Neuronal stem cell (in vitro differentiated cells): ENCODE measurements at places on chromosomes 5 and 9.
A peak's percentile ranks its signal among the peaks of the same experiment; 100 is the strongest.

DNA sequence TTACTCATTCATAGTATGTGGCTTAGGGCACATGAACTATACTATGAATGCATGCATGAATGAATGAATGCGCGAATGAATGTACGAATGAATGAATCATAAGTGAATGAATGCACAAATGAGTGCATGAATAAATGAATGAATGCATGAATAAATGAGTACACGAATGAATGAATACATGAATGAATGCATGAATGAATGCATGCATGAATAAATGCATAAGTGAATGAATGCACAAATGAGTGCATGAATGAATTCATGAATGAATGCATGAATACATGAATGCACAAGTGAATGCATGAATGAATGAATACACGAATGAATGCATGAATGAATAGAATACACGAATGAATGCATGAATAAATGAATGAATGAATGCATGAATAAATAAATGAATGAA, 52.5 kb upstream of the FCN1 start:
- no peak overlapping the region for H3K4me3 ChIP-seq
- no peak for DNase-seq

GRCh38 chr5:125199968-125200865, 453.8 kb upstream of the ZNF608 start:
- peaks cover 55% of the 10 kb centered on the region for H3K4me1 ChIP-seq
- DNase-seq, result no peak
- peak overlapping the region; percentile 73 for H3K27ac ChIP-seq
- no peaks in the 10 kb centered on the region for H3K27me3 ChIP-seq
- no peaks in the 10 kb centered on the region for H3K36me3 ChIP-seq

GRCh38 chr9:110303133-110303532, 34.5 kb downstream of the TXNDC8 start:
- no peak for DNase-seq
- no peak overlapping the region for H3K4me3 ChIP-seq
- no peaks in the 10 kb centered on the region for H3K36me3 ChIP-seq

GRCh38 chr9:69535286-69535832, 136.8 kb downstream of the APBA1 start:
- H3K4me3 ChIP-seq, result no peak overlapping the region
- H3K36me3 ChIP-seq, result no peaks in the 10 kb centered on the region
- H3K27me3 ChIP-seq, result no peaks in the 10 kb centered on the region
- H3K27ac ChIP-seq, result no peak overlapping the region

DNA sequence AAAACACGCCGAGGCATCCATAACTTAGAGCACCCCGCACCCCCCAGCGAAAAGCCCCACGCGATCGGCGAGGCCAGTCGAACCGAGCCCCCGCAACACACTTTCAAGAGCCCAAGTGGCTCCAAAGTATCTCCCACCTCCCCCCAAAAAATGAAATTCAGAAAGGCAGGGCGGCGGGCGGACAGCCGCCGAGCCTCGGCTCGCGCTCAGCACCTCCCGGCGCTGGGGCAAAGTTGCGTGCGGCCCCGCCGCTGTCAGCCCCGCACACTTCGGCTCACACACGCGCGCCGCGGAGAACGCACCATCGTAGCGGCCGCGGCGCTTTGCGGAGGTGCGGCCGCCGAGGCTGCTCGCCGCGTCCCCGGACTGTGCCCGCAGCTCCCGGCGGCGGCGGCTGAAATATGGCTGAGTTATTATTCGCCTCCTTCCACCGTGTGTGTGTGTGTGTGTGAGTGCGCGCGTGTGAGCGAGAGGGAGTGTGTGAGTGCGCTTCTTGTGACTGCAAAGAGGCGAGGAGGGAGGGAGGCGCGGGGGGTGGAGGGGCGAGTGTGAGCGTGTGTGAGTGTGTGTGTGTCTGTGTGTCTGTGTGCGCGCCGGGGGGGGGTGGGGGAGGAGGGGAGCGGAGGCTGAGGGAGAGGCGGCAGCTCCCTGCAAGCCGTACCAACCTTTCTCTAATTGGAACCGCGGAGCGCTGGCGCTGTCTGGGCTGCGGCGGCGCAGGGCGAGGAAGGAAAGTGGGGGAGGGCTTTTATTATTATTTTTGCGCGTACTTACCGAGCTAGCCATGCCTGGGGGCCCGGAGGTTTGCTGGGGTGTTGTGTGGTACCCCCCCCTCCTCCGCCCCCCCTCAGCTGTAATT, 599 bp downstream of the MLLT3 start:
- H3K27me3 ChIP-seq, result no peaks in the 10 kb centered on the region
- H3K4me3 ChIP-seq, result peak overlapping the region; percentile 97
- H3K36me3 ChIP-seq, result no peaks in the 10 kb centered on the region
- peak; percentile 72 for DNase-seq

GRCh38 chr9:95189251-95190098, 128.0 kb downstream of the FANCC start:
- peaks cover 16% of the 10 kb centered on the region for H3K4me1 ChIP-seq
- H3K4me3 ChIP-seq, result no peak overlapping the region
- H3K27me3 ChIP-seq, result no peaks in the 10 kb centered on the region
- H3K36me3 ChIP-seq, result no peaks in the 10 kb centered on the region
- DNase-seq, result no peak

GRCh38 chr5:74243634-74244033, 396.9 kb downstream of the ENC1 start:
- H3K36me3 ChIP-seq, result no peaks in the 10 kb centered on the region
- no peaks in the 10 kb centered on the region for H3K4me1 ChIP-seq
- no peak overlapping the region for H3K27ac ChIP-seq
- no peak overlapping the region for H3K4me3 ChIP-seq
- H3K27me3 ChIP-seq, result no peaks in the 10 kb centered on the region

DNA sequence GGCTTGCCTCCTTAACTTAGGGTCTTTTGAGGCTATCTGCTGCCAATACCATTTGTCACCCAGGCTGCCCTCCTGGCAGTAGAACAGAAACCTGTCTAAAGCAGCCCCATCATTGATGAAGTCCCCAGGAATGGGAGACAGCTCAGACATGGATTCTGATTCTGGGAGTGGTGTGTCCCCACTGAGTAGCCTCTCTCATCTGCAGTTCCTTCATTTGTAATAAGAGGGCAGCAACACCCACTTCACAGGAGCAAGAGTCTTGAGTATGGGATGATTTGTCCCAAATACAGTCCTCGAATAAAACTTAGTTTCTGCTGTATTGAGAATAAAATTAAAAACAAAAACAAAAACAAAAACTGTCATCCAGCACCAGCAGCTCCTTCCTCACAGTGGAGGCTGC, 167.6 kb downstream of the ASTN2 start:
- H3K27ac ChIP-seq, result no peak overlapping the region
- no peaks in the 10 kb centered on the region for H3K27me3 ChIP-seq
- H3K36me3 ChIP-seq, result no peaks in the 10 kb centered on the region
- DNase-seq, result no peak

- H3K4me1 ChIP-seq, result no peaks in the 10 kb centered on the region
- no peaks in the 10 kb centered on the region for H3K36me3 ChIP-seq
These were observed 662.0 kb downstream of the PTPRD start for GRCh38 chr9:9950813-9951212.

- no peak overlapping the region for H3K27ac ChIP-seq
- DNase-seq, result no peak
- no peaks in the 10 kb centered on the region for H3K36me3 ChIP-seq
- no peak overlapping the region for H3K4me3 ChIP-seq
These were observed 177.3 kb downstream of the ALDH1A1 start for GRCh38 chr9:72775570-72775969.

DNA sequence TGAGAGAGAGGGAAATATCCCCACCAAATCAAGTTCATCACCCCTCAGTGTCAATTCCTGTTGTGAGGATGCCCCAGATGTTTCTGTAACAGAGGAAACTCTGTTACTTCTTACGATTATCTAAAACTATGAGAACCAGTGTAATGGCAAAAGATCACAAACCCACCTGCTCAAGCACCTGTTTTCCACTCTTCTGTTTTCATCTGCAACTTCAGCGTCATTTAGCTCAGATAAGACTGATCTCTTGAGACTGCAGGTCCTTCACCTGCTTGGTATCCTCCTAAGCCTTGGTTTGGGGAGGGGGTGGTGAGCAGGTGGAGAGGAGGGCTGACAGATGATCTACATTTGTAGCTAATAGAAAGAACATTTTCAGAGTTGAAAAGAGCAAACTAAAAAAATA, 229.3 kb downstream of the SLF1 start:
- peaks cover 10% of the 10 kb centered on the region for H3K4me1 ChIP-seq
- H3K4me3 ChIP-seq, result no peak overlapping the region
- H3K27ac ChIP-seq, result no peak overlapping the region
- H3K36me3 ChIP-seq, result no peaks in the 10 kb centered on the region
- no peak for DNase-seq
- no peaks in the 10 kb centered on the region for H3K27me3 ChIP-seq

- H3K4me3 ChIP-seq, result no peak overlapping the region
- H3K36me3 ChIP-seq, result no peaks in the 10 kb centered on the region
- H3K27me3 ChIP-seq, result no peaks in the 10 kb centered on the region
- DNase-seq, result no peak
These were observed 78.2 kb upstream of the FER start for GRCh38 chr5:108669462-108669861.

DNA sequence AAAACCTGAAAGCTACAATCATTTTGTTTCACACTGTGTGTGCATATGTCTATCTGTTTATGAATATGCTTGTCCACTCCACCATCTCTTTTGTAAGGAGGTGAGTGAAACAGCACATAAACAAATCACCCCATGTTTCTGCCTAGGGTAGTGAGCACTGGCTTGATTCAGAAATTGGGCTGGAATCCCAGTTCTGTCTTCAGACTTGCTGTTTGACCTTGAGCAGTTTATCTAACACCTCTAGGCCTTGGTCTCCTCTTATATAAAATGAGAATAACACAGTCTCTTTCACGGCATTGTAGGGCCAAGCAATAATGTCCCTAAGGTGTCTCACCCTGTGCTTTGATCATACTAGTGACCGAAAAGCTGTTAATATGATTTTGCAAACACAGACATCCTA, 61.2 kb downstream of the ZNF366 start:
- no peaks in the 10 kb centered on the region for H3K27me3 ChIP-seq
- no peaks in the 10 kb centered on the region for H3K36me3 ChIP-seq
- no peak for DNase-seq
- H3K4me3 ChIP-seq, result no peak overlapping the region
- no peak overlapping the region for H3K27ac ChIP-seq

- H3K4me1 ChIP-seq, result peaks cover 5% of the 10 kb centered on the region
- H3K4me3 ChIP-seq, result no peak overlapping the region
- no peaks in the 10 kb centered on the region for H3K27me3 ChIP-seq
- no peak for DNase-seq
These were observed 188.7 kb downstream of the HSPA4 start for GRCh38 chr5:133240425-133241091.

- DNase-seq, result no peak
- no peaks in the 10 kb centered on the region for H3K36me3 ChIP-seq
- no peak overlapping the region for H3K4me3 ChIP-seq
- no peak overlapping the region for H3K27ac ChIP-seq
- H3K27me3 ChIP-seq, result no peaks in the 10 kb centered on the region
These were observed 48.7 kb downstream of the TIMD4 start for GRCh38 chr5:156914371-156914737.

GRCh38 chr5:93642526-93642925, 59.5 kb downstream of the NR2F1 start:
- H3K4me1 ChIP-seq, result peaks cover 4% of the 10 kb centered on the region
- H3K27me3 ChIP-seq, result no peaks in the 10 kb centered on the region
- H3K36me3 ChIP-seq, result no peaks in the 10 kb centered on the region

DNA sequence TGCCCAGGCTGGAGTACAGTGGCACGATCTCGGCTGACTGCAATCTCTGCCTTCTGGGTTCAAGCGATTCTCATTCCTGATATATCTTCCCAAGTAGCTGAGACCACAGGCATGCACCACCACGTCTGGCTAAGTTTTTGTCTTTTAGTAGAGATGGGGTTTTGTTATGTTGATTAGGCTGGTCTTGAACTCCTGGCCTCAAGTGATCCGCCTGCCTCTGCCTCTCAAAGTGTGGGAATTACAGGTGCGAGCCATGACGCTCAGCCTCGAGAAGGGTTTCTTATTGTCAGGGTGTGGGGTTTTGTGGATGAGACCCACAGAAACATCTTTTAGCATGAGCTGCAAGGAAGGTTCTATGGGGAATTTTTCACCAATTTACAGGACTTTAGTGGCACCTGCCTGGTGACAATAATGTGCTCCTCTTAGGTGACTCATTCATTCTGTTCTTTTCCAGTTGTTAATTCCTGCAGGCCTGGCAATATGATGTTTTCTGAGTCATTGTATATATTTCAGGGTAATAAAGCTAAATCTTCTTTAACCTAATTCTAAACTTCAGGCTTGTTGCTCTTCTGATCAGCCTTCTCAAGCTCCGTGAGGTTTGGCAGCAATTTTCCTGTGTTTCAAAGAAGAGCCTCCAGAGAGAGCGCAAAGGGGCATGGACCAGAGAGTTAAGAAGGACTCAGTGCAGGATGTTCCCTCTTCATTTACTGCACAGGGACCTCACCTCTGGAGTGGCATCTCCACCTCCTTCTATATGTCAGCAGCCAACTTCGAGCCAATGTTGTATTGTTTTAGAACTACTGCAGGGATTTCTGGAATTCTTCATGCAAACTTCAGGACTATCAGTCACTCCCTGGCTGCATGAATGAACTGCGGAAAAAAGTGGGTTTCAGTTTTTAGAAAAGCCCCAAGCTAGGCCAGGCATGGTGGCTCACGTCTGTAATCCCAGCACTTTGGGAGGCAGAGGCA, 77.8 kb upstream of the ZNF618 start:
- no peaks in the 10 kb centered on the region for H3K36me3 ChIP-seq
- no peak overlapping the region for H3K27ac ChIP-seq
- H3K4me1 ChIP-seq, result no peaks in the 10 kb centered on the region

GRCh38 chr5:172420235-172420939, 33.9 kb downstream of the SH3PXD2B start:
- no peaks in the 10 kb centered on the region for H3K4me1 ChIP-seq
- no peak overlapping the region for H3K4me3 ChIP-seq
- no peak for DNase-seq
- H3K27ac ChIP-seq, result no peak overlapping the region
- no peaks in the 10 kb centered on the region for H3K27me3 ChIP-seq

DNA sequence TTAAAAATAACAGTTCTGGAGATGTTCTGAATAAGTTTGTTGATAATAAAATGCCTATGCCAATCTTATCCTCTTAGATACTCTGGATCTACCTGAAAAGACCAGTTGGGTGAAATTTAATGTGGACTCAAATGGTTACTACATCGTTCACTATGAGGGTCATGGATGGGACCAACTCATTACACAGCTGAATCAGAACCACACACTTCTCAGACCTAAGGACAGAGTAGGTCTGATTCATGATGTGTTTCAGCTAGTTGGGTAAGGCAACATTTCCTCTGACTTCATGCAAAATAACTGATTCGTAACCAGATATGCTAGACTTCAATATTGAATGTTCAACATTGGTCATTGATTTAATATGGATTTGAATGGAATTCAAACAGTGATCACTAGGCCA, 27.0 kb downstream of the ERAP2 start:
- no peak overlapping the region for H3K27ac ChIP-seq
- no peak for DNase-seq
- H3K4me1 ChIP-seq, result no peaks in the 10 kb centered on the region
- H3K36me3 ChIP-seq, result no peaks in the 10 kb centered on the region
